ENCODE measurements at places on chromosomes 7 and 10.

DNA sequence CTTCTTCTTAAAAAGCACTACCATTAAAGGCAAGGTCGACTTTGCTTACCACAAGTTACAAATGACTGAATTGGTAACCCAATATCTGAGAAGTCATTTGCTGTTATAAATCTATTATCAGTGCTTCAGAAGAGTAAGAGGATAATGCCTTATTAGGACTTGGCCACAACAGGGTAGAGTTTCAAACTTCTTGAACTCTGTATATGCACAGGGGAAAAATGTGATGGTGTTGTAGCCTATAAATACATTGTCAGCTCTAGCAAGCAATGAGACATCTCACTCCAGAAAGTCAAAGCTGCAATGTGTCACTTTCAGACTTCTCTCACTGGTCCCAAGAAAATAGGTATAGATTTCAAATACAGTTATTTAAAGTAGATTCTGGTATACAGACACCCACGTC, 9.3 kb downstream of the TFEC start:
- DNase-seq = no peak

DNA sequence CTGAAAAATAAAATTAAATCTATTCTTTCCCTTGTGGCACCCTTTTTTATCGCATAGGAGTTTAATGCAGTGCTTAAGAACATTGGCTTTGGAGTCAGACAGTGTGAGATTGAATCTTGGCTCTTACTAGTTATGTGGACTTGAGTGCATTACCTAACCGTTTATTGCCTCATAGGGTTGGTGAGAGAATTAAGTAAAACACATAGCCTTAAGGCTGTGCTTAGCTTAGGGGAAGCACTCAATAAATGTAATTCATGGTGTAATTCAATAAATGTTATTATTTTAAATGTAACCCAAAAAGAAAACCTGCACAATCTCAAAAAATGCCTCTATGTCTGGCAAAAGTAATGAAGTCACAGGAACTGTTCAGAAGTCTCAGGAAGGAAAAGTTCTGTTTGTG, 2.7 kb downstream of the STK17A start:
- no peak for DNase-seq

DNA sequence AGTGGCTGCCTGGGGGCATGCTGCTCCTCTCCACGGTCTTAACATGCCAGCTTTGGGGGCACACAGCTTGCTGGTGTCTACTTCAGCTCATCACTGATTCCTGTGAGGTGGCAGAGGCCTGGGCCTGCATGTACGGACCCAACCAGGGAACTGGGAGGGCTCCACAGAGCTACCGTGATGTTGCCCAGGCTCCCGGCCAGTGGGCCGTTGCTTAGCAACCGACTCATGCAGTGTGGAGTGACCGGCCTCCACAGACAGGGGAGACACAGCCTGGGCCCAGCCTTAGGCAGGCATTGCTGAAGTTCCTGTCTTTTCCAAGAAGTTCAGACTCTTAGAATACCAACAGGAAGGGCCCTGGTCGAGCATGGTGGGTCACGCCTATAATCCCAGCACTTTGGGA, 25.8 kb upstream of the SH2B2 start:
- no peak for DNase-seq

- DNase-seq = no peak
Measured at GRCh38 chr7:37220664-37221063, 228.0 kb downstream of the ELMO1 start.

DNA sequence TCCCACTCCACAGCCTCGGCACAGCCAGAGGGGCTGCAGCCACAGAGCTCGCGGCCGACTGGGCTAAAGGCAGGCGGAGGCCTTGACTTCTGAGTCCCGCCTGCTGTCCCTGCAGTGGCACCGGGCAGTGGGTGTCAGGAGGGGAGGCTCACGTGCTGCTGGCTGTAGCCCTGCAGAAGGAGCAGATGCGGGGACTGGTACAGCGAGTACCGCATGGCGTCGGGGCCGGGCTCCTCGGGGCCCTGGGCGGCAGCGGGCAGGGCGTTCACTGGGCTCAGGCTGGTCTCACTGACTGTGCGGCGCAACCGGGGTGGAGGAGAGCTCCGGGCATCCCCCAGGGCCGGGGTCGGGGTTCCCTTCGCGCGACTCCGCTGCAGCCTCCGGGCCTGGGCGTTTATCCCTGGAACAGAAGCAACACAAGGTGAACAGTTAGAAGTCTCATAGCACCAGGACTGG, 25.6 kb downstream of the PAPOLB start:
- DNase-seq = no peak
